ENCODE measurements at places on chromosomes 12 and 14.

DNA sequence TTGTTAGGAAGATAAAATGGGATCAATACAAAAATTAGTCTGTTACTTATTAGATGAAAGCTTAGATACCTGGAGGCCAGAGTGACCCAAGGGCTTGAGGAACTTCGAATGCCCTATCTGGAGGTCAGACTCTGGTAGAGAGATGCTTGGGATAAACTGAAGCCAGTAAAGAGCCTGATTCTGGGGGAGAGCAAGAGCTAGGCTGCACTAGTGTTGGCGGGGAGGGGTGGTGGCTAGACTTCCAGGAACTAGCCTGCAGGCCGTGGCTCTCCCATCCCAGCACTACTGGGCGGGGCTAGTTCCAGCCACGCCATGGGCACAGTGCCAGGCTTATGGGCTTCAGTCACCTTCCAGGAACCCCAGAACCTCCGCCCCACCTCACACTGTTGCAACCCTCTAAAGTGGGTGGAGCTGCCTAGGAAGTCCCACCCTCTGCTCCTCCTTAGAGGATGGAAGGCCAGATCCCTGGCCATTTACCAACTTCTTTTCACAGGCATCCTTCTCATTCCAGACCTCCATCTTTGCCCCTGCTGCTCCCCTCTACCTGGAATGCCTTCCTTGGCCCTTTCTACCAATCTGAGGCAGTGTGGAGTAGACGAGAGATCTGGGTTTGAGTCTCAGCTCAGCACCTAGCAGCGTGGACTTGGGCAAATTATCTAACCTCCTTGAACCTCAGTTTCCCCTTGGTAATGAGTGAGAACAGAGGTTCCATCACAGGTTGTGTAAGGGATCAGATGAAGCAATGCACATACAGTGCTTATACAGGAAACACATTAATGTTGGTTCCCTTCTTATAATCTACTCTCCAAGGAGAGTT, 6.3 kb upstream of the NFE2 start:
- peak; percentile 29 for DNase-seq

DNA sequence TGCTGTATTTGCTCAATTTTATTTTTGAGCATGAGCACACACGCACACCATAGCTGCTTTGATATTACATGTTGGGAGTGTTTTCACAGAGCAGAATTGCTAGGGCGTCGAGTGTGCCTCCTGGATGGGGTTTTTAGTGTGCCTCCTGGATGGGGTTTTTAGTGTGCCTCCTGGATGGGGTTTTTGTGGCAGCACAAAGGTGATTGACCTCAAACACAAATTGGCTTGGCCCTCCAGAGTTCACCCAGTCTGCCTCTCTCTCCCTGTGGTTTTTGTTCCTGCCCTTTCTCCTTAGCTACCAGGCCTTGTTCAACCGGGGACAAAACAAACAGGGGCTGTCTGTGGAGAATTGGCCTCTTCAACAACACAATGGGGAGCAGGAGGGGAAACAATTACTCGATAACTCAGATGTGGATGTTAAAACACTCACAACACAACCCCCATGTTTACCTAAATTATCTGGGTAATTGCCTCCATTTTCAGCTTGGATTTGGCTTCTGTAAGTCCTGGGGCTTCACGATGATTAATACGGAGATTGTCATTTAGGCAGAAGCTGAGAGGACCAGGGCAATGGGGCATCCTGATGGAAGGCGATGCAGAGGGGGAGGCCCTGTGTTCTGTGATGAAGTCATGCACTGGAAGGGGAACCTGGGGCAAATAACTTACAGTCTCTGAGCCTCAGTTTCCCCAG, 26.9 kb downstream of the TBX3 start:
- DNase-seq, result no peak

DNA sequence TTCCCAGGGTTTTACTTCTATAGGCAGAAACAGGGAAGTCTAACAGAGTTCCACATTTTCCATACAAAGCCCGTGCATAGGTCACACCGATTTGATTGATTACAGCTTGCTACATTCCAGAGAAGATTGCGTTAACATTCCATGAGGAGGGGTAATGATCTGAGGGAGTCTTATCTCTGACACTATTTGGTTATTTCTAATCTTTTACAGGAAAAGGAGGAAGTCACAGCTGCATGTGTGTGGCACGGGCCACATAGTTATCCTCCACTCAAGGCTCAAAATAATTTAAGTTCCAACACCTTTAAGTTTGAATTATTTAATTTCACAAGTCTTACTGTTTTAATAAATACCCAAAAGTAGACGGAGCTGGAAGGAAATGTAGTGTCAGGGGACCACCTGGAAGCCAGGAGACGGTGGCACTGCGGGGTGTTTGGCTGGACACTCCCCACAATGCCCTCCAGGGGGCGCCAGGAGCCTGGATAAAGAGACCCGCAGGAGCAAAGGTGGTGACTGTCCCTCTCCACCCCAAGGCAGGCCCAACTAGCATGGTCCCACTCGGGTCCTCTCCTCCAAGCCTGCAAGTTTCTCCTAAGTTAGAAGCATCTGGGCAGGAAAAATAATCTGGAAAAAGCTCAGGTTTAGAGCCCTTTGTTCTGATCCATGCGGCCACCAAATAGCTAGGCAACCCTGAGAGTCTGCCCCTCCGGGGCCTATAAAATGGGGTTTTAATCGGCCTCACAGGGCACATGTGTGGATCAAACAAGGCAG, 20.2 kb downstream of the KRT8 start:
- DNase-seq, result no peak

GRCh38 chr12:105051981-105052380, 32.3 kb downstream of the ALDH1L2 start:
- DNase-seq, result no peak

DNA sequence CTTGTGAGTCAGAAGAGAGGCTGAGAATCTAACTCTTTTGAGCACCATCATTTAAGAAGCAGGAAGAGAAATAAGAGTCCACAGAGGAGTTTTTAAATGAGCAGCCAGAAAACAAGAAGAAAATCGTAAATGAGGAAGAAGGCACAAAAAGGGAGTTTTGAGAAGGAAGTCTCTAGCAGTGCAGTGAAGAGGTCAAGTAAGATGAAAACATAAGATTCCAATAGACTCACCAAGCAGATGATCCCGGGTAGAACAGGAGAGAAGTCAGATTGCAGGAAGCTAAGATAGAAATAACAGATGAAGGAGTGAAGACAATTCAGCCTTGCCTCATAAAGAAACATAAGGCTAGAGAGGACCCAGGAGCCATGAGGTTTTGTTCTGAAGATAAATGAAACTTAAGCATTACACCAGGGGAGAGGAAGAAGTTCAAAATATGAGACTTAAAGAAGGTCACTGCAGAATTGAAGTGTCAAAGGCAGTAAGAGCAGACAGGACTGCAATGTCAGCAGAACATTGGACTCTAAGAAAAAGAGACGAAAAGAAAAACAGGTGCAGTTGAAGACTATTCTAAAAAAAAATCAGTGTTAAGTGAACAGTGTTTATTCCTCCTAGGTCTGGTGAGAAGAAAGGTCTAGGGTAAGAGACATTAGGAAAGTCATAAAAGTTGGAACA, 229.0 kb downstream of the SEC23A start:
- no peak for DNase-seq

GRCh38 chr12:123996581-123996980, 23.6 kb downstream of the ZNF664 start:
- DNase-seq, result no peak

GRCh38 chr14:31927348-31927832, 149.7 kb upstream of the ARHGAP5 start:
- DNase-seq, result no peak

DNA sequence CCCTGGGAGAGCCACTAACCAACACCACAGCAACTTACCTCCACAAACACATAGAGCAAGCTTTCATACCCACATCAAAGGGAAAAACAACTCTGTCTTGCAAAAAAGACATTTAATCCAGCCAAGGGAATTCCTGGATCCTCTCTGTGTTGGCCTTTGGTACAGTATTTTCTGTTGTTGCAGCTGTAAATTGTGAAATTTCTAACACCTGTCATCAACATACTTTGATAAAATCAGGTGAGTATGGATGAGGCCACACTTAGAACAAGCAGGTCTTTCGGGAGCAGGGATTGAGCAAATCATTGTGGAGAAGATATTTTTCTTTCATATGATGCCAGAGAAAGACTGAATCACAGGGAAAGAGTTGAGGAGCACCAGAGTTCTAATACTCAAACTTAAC, 89.3 kb downstream of the SPTSSA start:
- DNase-seq, result no peak

DNA sequence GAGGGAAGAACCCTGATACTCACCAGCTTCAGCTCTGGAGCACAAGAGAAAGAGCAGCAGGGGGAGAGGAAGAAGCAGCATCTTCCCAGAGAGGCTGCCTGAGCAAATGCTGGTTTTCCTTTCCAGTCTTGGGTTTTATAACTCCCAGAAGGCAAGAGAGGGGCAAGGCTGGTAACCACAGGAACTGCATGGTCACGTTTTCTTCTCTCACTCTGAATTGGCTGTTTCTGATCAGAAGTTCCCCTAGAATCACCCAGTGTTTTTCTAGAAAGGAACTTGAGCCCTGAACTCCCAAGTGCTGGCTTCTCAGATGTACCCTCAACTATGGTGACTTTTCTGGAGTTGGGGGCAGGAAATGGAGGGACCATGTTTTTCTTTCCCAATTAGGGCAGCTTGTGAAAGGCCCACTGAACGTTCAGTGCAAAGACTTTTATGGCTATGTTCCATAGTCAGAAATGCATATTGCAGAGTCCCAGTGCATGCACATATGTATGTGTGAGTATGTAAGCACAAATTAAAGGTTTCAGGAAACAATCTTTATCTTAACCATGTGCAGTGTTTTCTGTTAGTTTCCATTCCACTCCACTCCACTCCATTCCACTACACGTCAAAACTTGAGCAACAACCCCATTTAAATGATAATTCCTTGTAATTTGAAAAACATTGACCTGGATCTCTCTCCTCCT, at the start of gene CMA1:
Gene CMA1 (minus strand): TSS at position 111 of the 686 bp plus-strand sequence. CDS start 30 bp downstream, at position 81.
- no peak for DNase-seq

- DNase-seq, result no peak
These were observed 175.8 kb downstream of the ATP23 start for GRCh38 chr12:58117201-58117600.

DNA sequence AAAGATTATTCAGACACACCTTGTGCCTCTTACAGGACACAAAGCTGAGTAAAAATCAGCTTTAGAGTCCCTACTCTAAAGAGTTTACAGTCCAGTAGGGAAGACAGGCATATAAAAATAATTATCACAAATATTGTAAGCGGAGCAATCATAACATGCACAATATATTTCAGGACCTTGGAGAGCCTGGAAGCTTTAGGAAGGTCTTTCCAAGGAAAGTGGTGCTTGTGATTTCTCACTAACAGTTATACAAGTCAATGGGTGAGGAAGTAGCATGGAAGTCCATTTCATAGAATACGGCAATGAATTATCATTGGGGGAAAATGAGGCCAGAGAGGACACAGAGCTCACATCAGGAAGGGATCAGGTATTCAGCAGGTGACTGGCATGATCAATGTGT, 268.3 kb downstream of the C12orf50 start:
- no peak for DNase-seq

Data from esophagus squamous epithelium (tissue), 5 donors.